ENCODE measurements at places on chromosomes 4 and X.
A peak's percentile ranks its signal among the peaks of the same experiment; 100 is the strongest.

GRCh38 chr4:75030028-75030427, 97.1 kb downstream of the PARM1 start:
- DNase-seq: no peak

- no peak for DNase-seq
Observed at GRCh38 chrX:121782976-121783375, 735.6 kb downstream of the GLUD2 start.

GRCh38 chrX:51420610-51421009, 75.8 kb downstream of the NUDT11 start:
- DNase-seq: peak; percentile 7

DNA sequence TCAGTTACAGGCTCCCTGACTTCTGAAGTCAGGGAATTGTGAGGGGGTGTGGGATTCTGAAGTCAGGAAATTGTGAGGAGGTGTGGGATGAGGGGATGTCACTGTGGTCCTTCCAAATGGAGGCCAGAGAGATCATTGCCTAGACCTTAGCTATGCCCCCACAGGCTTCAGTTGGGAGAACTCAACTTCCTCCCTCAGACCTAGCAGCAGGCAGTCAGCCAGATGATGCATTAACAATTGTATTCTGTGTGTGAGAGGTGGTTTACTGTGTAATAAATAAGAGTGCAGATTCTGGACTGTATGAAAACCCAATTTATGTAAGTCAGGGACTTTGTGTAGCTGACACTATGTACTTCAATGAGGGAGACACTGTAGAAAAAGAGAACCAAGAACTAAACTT, 65.7 kb downstream of the FREM3 start:
- DNase-seq: no peak

- no peak for DNase-seq
Observed at GRCh38 chrX:24080704-24081103, 25.9 kb downstream of the EIF2S3 start.

DNA sequence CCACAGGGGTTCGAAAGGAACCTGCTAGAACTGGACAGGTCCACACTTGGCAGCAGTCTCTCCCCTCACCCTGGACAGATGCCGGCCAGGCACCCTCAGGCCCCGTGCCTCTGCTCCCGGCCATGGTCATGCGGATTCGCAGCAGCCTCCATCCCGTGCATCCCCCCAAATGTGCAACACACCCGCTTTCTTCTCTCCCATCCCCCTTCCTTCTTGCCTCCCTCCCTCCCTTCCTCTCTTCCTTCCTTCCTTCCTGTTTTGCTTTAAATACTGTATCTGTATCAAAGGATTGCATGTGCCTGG, 35.0 kb upstream of the HMX1 start:
- DNase-seq: no peak

GRCh38 chr4:73194064-73194463, 64.5 kb downstream of the ANKRD17 start:
- peak; percentile 8 for DNase-seq

DNA sequence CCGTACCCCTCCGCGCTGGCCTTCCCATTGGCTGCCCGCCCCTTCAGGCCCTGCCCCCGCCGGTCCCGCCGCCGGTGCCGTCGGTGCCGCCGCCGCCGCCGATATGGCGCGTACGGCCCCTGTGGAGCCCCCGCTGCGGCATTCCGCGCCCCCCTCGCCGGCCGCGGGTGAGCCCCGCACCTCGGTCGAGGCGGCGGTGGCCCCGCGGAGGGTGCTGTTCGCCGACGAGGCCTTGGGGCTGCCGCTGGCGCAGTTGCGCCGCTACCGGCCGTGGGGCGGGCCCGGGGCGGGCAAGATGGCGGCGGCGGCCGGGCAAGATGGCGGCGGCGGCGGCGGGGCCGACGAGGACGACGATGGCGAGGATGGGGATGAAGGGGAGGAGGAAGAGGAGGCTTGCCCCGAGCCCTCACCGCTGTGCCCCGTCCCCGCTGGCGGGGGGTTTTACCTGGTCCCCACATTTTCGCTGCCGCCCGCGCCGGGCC, at the start of gene PPP1R3F:
PPP1R3F (plus strand) TSS at position 27 of the 482 bp plus-strand sequence; CDS start at position 104, 77 bp downstream.
- DNase-seq: no peak

- peak; percentile 36 for DNase-seq
Observed at GRCh38 chr4:107094332-107094731, 58.2 kb upstream of the DKK2 start.

GRCh38 chr4:152862608-152863007, 73.5 kb upstream of the FHDC1 start:
- DNase-seq: no peak

DNA sequence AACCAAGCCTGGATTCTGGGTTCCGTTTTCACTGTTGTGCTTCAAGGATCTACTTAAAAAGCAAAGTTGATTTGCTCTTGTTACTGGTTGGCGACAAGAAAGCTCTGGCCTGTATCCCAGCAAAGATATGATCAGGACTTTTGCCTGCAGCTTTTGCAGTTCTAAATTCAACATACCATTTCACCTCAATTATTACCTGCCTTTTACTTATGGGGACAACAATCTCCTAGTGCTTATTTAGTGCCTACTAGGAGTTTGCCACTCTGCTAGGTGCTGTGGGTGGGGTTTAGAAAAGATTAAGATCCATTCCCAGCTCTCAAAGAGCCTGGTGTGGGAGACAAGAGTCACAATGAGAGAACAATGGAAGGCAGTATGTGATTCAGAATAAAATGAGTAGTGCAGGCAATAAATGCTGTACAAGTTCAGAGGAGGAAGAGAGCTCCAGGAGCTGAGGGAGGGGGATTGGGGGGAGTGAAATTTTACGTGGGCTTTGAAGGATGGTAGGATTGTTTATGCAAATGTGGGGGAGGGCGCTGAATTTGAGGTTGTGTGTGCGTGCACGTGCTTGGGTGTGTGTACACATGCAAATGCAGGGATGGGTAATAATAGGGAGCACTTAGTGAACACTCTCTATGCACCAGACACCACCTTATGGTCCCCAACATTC, 5.0 kb upstream of the TMEM164 start:
- DNase-seq: no peak

- peak; percentile 42 for DNase-seq
Observed at GRCh38 chr4:147019091-147019490, 73.4 kb upstream of the TTC29 start.

DNA sequence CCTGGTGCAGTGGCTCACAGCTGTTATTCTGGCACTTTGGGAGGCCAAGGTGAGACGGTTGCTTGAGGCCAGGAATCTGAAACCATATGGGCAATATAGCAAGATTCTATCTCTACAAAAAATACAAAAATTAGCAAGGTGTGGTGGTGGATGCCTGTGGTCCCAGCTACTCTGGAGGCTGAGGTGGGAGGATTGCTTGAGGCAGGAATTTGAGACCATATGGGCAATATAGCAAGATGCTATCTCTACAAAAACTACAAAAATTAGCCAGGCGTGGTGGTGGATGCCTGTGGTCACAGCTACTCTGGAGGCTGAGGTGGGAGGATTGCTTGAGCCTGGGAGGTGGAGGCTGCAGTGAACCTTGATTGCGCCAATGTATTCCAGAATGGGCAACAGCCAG, 2.3 kb downstream of the ADGRG4 start:
- DNase-seq: no peak

- DNase-seq: no peak
Observed at GRCh38 chr4:164483711-164484110, 270.2 kb upstream of the SMIM31 start.

- DNase-seq: no peak
Observed at GRCh38 chr4:75907966-75908365, 5.7 kb upstream of the PPEF2 start.

GRCh38 chrX:151359341-151359740, 37.7 kb upstream of the VMA21 start:
- DNase-seq: no peak

GRCh38 chrX:69210581-69210980, 45.3 kb upstream of the PJA1 start:
- no peak for DNase-seq

DNA sequence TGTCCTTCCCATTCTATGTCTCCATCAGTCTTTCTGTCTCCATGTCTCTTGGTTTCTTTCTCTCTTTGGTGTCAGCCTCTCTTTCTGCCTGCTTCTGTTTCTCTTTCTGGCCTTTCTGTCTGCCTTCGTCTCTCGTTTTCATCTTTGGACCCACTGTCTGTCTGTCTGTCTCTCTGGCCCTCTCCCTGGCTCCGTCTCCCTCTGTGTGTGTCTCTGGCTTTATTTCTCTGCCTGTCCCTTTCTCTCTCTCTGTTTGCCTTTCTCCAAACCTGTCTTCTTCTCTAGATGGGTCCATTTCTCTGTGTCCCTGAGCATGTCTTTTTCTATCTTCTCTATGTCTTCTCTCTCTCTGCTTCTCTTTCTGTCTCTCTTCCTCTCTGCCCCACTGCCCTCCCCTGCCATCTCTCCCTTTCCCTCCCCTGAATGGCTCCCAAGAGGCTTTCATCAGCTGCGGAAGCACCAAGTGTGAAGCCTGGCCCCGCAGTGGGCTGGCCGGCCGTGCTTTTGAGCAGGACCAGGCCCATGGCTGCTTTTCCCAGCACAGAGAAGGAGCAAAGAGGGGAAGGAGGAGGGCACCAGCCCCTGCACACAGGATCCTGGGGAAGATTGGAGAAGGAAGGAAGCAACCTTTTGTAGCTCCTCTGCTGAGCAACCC, 57.4 kb downstream of the PJA1 start:
- no peak for DNase-seq

DNA sequence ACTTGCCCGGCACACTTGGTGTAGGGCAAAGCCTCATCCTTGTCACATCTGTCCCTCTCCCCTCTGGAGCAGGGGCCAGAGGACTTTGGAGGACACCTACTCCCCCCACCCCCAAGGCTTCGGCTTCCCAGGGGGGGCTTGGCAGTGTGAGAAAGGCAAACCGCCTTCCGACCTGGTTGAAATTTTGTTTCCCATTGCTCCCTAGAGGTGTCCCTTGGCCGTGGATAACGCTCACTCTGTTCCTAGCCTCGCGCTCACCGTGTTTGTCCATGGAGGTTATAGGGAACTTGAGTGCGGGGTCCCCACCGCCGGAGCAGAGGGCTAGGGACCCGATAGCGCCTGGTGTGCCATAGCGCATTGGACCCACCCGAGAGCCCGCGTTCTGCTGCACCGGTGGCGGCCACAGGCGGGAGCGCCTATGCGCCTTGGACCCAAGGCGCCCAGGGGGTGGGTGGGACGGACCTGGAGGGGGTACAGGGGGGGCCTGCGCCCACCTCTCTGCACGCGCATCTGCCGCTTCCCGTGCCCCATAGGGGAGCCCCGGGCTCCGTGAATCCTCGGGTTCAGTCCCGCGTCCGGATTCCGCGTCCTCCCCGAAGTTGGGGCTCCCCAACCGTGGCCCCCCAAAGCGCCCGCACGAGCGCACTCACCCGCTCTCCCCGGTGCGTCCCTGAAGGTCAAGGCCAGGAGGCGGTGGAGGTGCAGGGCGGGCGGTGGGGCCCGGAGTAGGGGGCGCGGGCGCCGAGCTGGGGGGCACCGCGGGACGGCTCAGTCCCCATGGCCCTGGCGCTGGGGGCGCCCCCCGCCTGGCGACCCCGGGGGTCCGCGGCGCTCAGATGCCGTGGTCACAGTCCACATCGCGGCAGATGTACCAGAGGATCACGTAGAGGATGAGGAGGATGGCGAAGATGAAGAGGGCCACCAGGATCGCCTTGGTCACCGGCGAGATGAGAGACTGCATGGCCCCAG, 82.7 kb upstream of the DHRSX start:
- no peak for DNase-seq

GRCh38 chr4:145097331-145097820, 620 bp downstream of the ANAPC10 start:
- no peak for DNase-seq

DNA sequence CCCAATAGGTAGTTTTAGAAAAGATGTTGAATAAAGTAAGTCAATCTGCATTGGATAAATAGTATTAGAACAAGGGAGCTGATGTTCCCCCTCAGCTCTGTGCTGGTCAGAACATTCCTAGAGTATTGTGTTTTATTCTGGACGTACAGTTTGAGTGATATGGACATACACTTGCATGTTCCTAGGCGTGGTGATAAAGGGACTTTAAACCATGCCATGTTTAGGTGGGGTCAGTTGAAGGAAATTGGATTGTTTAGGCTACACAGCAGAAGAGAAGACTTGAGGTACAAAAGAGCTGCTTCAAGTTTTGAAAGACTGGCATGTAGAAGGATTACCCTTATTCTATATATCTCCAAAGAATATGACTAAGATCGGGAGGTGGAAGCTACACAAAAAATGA, 21.6 kb downstream of the GK start:
- DNase-seq: no peak

- DNase-seq: no peak
Observed at GRCh38 chr4:67575232-67576058, 16.9 kb downstream of the STAP1 start.

GRCh38 chrX:71378732-71379131, 12.6 kb downstream of the TAF1 start:
- no peak for DNase-seq

DNA sequence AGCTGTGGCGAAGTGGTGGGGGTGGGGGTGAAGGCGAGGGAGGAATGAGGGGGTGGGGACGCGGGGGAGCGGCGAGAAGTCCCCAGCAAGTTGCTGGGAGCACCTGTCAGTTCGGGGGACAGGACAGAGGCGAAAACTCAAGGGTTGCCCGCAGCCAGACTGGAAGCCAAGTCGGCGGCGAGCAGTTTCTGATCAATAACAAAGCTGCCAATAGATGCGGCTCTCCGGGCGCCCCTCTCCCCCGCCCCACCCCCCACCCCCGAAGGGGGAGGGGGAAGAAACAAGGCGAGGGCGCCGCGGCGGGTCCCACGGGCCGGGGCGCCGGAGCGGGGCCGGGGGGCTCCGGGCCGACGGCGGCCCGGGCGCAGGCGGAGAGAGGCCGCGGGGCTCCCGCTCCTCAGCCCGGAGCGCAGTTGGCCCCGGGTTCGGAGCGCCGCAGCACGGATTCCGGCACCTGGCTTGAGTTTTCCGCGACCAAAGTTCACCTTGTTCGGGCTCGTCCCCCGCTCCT, 379 bp downstream of the PDGFC start:
- DNase-seq: no peak

DNA sequence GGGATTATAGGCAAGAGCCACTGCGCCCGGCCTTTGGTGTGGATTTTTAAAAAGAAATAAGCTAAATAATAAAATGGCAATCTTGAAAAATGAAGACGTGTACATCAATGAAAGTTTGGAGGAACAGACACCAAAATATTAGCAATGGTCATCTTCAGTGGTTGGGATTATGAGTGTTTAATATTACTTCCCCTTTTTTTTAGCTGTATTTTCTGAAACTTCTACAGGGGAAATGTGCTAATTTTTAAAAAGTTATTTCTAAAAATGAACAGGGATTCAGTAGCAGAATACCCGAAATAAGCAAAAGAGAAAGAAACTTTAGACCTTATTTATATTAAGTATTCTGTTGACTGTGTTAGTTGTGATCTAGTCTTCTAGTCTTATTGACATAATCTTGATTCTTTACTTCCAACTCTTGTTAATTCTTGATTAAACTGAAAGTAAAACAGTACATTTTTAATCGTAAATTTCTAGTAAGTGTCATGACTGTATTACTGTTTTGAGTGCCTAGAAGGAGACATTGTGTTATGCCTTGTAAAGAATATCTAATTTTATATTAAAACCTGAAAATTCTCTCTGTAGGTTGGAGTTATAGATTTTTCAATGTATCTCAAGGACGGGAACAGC, 51.3 kb downstream of the RUFY3 start:
- no peak for DNase-seq

DNA sequence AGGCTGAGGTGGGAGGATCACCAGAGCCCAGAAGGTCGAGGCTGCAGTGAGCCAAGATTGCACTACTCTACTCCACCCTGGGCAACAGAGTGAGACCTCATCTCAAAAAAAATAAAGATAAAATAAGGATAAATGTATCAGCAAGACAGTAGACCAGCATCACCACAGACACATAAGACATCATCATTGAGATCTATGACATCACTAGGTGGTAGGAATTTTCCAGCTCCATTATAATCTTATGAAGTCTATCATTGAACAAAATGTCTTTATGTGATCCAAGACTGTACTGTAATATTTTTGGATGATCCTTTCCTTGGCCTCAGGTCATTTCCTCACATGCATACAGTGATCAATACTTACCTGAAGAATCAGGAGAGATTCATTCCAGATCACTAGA, 8.3 kb upstream of the FAM200B start:
- DNase-seq: no peak

Data from fibroblast of skin of right quadriceps (primary cell).